ENCODE measurements at places on chromosomes 13 and 19.

DNA sequence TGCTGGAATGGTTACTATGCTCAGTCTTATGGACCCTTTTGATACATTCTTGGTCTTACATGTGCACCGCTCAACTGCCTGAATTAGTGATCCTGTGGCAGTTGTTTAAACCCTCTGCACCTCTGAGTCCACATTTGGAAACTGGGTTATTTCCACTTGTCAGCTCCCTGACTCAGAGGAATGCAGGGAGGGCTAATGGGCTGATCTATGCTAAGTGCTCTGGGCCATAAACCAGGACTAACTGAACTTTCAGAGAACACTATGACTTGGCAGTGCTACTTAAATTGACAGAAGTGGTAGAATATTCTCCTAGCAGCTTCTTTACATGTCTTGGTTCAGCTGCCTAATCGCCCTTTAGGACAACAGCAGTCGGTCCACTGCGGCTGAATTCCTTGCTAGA, 26.8 kb upstream of the MED4 start:
- H3K4me3 ChIP-seq = no peak overlapping the region
- H3K36me3 ChIP-seq = no peaks in the 10 kb centered on the region
- peaks cover 15% of the 10 kb centered on the region for H3K27me3 ChIP-seq
- no peak for DNase-seq

- H3K4me1 ChIP-seq = peaks cover 5% of the 10 kb centered on the region
- peak within 1 kb of the TSS; percentile 36 for H3K4me3 ChIP-seq
- peaks cover 15% of the 10 kb centered on the region for H3K27me3 ChIP-seq
- H3K27ac ChIP-seq = peak within 1 kb of the TSS; percentile 51
- DNase-seq = no peak
Measured at GRCh38 chr19:55487924-55488687, at the start of gene SSC5D. Gene SSC5D, plus strand, starts transcription at chr19:55488436. Its CDS starts 154 bp downstream, at chr19:55488590.

DNA sequence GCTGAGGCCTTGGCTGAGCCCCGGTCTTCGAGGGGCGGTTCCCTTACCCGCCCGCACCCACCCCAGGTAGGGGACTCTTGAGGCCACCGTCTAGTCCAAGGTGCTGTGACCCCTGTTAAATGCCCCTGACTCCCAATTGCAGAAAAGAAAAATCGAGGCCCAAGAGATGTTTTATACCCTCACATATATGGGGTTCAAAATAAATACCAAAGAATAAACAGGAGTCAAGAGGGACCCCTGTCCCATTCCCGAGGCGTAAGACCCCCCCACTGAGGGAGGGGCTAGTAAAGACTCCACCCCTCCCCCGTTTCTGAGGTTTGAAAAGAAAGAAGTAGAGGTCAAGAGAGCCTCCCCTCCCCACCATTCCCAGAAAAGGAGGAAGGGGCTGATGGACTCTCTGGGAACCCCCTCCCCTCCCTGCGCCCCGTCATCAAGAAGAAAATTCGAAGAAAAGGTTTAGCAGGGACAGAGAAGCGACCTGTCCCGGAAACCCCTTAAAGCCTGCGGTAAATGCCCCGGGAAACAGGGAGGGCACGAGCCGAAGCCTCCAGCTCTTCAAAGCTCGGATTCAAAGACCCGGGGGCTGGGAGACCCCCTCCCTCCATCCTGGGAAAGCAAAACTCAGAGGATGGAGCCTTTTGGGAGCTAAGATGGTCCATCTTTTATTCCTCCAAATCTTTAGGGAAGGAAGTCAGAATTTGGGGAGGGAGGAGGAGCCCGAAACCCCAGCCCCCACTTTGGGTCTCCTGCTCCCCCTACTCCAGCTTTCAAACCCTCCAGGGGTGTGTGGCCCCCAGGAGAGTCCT, 755 bp upstream of the RAB3A start:
- DNase-seq = no peak
- H3K4me1 ChIP-seq = peaks cover 20% of the 10 kb centered on the region
- no peaks in the 10 kb centered on the region for H3K36me3 ChIP-seq
- peak overlapping the region; percentile 93 for H3K4me3 ChIP-seq

- no peaks in the 10 kb centered on the region for H3K36me3 ChIP-seq
- H3K27me3 ChIP-seq = no peaks in the 10 kb centered on the region
- H3K4me3 ChIP-seq = no peak overlapping the region
- no peak overlapping the region for H3K27ac ChIP-seq
- DNase-seq = no peak
Measured at GRCh38 chr13:80132741-80133601, 208.0 kb downstream of the SPRY2 start.
